AML-193 (cell line): ENCODE measurements at places on chromosomes 4 and X.

DNA sequence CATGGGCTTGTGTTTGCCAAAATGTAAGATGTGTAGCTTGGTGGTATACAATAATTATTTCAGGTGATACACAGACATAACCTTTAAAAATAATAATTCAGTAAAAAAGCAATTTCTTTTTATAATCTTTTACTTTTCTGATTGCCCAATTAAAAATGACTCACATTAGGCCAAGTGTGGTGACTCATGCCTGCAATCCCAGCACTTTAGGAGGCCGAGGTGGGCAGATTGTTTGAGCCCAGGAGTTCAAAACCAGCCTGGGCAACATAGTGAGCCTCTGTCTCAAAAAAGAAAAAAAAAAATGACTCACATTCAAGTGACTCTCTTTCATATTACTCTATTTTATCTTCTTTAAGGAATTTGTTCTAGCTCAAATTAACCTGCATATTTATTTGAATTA lies 449.4 kb upstream of the HTR2C start:
- no peak for DNase-seq

DNA sequence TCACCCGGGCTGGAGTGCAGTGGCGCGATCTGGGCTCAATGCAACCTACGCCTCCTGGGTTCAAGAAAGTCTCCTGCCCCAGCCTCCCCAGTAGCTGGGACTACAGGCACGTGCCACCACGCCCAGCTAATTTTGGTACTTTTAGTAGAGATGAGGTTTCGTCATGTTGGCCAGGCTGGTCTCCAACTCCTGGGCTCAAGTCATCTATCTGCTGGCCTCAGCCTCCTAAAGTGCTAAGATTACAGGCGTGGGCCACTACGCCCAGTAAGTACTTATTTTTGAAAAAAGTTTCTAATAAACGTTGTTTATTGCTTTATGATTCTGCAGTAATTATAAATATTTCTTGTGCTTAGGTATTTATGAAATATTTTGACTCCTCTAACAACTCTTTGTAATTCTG lies 4.3 kb upstream of the PCSK1N start:
- no peak for DNase-seq

DNA sequence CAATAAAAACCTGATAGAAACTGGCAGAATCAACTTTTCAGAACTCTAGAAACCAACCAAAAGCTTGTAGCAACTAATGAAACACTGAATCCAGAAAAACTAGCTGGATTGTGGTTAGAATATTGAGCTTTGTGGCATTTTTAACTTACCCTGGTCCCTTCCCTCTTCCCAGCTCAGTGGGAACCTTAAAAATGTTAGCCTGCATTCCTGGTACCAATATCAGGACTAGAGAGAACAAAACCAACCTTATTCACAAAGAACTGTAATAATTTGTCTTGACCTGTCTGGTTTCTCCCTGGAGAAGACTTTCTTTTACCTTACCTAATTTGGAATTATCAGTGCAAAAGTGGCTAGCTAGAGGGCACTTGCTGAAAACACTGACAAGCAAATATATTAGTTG lies 21.2 kb downstream of the SH3D19 start:
- no peak for DNase-seq

GRCh38 chr4:110184140-110184790 lies 14.2 kb downstream of the ELOVL6 start:
- peak; percentile 19 for DNase-seq

DNA sequence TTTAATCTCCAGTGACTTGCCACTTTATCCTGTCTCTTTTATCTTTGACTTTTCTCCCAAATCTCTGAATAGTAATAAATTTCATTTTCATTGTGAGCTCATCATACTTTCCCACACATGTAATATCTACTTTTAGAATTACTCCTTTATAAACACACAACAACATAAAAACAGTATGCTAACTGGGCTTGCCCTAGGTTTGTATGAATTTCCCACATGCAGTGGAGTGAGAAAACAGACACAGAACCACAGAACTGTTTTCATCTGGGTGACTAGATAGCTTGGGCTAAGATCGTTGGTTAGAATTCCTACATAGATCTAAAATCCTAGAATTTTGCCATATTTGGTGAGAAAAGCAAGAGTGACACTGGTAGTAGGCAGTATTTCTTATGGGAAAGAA lies 409.5 kb downstream of the SPRY1 start:
- DNase-seq = no peak

DNA sequence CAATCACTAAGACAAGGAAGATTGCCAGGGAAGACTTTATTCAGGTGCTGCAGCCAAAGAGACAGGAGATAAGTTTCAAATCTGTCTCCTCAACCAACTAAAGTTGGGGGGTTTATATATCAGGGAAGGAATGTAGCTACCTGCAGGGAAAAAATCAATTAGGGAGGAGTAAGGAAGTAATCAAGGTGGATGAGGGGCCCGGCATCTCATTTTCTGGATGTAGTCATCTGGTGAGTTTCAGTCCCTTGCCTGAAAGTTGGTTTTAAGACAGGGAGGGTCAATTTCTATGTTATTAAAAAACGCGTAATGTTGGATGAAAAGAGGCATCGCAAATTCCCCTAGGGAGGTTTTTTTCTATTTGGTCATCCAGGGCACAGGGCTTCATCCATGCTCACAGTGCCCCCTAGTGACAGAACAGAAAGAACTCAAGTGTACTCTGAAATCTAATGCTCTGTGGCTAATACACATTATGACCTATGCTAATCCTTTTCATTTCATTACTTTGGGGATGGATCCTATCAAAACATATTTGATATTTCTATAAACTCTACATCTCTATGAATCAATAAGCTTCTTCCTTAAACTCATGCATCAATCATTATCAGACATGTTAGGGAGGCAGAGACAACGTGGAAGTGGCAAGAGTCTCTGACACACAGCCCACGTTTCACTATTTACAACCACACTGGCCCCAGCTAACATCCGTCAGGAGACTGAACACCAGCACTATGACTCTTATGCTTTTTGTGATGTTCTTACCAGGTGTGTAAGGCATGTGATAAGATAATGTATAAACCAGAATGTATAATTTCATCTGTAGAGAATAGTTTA lies 1577.0 kb upstream of the TENM3 start:
- DNase-seq = peak; percentile 74

- no peak for DNase-seq
Measured at GRCh38 chr4:143085224-143085623, 99.5 kb upstream of the USP38 start.

DNA sequence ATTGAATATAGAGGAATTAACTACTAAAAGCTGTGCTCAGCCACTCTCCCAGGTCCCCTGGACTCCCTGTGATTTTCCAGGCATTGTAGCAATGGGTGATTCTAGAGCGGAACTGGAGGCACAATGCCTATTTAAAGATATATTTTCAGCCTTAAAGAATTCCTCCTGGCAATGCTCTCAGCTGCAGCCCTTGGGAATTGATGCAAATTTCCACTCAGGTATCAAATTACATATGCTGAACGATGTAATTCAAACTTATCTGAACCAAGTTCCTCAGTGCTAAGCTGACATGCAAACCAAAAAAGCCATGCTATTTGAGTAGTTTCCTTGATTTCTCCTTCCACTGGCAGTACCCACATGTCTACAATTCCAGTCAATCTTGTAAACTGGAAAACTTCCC lies 86.3 kb upstream of the GABRA3 start:
- no peak for DNase-seq

GRCh38 chrX:39613482-39613995 lies 484.2 kb downstream of the BCOR start:
- no peak for DNase-seq

GRCh38 chrX:103630171-103630511 lies 1.4 kb downstream of the TCEAL1 start:
- DNase-seq = no peak

- DNase-seq = no peak
Measured at GRCh38 chr4:55510685-55511084, 36.0 kb downstream of the CLOCK start.

- no peak for DNase-seq
Measured at GRCh38 chr4:186669159-186669731, 54.4 kb downstream of the FAT1 start.

GRCh38 chrX:20317873-20318272 lies 51.2 kb upstream of the RPS6KA3 start:
- no peak for DNase-seq

- DNase-seq = no peak
Measured at GRCh38 chr4:169209388-169209883, 61.3 kb downstream of the SH3RF1 start.

- no peak for DNase-seq
Measured at GRCh38 chr4:138734746-138735145, 280.8 kb upstream of the NOCT start.

DNA sequence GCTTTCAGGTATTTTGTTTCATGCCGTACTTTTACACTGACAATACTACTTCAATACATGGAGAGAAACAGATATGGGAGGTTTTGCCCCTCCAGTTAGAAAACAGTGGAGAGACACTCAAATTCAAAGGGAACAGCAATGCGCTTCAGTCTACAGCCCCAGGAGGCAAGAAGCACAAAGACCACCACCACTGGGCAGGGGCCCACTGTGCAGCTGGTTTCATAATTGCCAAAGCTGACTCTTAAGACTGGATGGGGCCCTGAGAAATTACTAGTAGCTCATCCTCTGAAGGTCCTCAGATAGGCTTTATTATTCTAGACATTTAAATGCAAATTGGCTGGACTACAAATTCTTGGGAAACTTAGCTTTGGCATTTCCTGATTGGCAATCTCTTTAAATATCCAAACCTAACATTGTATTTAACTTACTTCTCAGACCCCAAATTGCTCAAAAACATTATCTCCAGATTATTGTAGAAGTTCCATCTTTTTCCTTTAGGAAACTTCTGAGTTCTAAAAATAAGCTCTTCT lies 85.9 kb upstream of the GPR34 start:
- no peak for DNase-seq

DNA sequence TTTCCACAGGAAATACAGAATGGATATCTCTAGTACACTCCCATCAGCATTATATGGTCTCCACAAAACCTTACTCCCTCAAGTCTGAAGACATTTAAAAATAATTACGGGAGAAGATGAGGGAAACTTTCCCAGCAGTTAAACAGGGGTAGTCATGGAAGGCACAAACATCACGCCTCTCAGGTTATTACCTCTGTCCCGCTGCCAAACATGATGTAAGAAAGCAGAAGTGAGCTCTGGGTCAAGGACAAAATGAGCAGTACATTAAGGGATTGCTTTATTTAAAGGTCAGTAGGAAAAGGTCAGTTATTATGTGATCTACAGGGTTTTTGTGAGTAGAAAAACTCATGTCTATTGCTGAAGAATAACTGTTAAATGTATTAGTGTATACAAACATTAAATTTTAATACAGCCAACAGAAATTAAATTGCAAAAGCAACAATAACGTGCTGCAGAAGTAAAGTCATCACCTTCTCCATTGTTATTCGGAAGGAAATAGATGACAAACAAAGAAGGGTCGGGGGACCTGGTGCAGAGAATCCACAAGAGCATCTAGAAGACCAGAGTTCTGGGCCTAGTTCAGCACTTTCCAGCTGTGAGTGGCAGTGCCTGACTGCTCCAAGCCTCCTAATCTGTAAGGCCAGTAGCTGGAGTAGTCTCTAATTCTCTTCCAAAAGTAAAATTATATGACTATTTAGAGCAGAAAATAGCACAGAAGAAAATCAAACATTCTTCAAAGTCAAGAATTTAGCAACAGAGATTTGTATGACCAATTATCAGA lies 171.2 kb downstream of the PPP3CA start:
- DNase-seq = no peak

DNA sequence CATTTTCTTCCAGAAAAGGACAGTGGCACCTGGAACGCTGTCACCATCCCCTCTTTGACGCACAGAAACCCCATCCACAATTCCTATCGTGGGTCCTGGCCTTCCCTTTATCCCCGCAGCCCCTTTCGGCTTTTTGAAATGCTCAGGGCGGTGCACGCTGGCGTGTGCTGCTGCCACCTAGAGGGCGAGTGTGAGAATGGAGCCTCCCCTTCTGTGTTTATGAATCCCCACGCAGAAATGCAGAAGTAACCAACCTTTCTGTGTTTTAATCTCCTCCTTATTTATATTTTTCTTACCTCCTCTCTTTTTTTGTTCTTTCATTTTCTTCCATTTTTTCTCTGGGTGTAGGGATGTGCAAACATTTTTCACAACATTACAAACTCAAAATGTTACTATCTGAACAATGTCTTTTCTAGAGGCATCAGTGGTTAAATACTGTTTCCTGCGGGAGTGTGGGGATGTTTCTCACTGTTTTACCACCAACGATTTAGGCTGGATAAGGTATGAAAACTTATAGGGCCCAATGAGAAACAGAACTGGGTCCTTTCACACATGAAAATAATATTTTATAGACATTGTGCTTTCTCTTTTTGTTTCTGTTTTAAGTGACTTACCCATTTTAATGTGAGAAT lies 50.0 kb downstream of the TMA16 start:
- peak; percentile 62 for DNase-seq

DNA sequence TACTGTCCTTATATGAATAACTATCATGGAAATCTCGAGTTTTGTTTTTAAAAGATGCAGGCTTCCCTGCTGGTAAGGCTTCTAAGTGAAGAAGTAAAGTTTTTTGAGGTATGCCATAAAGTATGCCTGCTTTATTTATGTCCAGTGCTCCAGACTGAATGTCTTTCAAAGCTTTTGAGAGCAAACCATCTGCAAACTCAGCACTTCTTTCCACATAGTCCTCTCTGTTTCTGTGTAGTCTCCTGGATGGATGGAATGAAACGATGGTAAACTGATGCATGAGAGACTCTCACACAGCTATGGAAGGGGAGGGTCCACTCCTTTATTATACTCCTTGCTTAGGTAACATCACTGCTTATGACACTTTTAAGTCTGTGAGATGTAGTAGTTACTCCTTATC lies 73.7 kb downstream of the NCAPG start:
- no peak for DNase-seq

- peak; percentile 34 for DNase-seq
Measured at GRCh38 chr4:112633477-112634235, 3.1 kb downstream of the ZGRF1 start.

DNA sequence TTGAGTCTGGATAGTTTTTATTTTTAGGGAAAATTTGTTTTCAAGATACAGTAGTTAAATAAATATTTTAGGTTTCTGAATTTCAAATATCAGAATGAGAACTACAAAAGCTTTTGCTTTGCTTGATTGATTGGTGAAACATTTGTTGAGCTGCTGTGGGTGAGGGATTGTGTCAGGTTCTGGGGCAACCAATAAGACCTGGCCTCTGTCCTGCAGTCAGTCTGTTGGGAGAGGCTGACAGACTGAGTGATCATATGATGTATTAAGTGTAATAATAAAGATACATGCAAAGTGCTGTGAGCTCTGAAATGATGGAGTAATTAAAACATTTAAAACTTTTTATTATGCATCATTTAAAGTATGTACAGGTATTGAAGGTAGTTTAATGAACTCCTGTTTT lies 9.6 kb downstream of the KDM6A start:
- DNase-seq = no peak

- DNase-seq = no peak
Measured at GRCh38 chrX:141176586-141177451, at the start of gene LDOC1. LDOC1 (minus strand) TSS chrX:141177129; CDS start chrX:141177021, 108 bp downstream.

DNA sequence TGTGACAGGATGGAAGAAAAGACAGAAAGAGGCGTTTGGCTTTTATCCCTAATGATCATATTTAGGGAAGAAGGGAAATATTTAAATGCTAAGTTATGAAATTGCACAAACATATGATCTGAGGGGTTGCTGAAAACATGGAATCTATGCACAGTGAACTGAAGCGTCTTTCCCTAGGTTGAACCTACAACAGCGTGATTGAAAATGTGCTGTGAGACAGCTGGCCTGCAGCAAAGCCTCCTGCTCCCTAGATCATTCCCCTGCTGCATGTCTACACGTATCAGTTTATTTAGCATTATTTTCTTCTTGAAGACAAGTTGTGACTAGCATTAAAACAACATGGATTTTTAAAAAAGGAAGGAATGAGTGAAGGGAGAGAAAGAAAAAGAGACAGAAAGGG lies 272.5 kb upstream of the TRAM1L1 start:
- DNase-seq = no peak
